ENCODE measurements at places on chromosomes 6 and 20.
A peak's percentile ranks its signal among the peaks of the same experiment; 100 is the strongest.

DNA sequence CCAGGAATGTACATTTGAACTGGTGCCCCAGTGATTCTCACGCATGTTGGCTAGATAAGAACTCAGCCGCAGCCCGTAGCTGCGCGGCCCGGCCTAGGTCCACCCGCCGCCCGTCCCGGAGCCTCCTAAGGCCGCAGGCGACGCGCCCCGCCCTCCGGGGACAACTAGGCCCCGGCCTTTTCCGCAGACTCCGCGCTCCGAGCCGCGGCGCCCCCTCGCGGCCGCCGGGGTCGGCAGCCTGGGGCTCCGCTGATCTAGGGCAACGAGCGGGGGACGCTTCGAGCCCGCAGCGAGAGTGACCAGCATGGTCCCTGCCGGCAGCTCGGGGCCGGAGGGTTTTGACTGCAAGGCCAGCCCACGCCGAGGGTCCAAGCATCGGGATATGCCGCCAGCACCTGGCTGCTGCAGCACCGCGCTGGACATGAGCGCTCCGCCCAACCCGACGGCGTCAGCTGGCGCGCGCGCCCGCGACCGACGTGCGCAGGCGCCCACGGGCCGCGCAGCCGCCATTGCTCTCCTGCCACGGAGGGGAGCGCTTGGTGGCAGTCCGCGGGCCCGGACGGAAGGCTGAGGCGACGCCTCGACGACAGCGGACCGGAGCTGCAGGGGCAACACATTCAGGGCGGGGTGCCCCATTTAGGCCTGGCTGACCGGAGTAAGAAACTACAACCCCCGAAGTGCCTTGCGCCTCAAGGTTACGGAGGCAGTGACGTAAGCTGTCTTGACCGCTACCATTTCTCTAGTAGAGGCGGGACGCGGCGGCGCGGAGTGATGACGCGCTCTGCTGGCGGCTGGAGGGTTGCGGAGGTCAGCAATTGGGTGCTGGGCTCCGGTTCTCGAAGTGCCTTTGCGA, at the start of gene AP5S1:
AP5S1 (plus strand) TSS at position 500 of the 853 bp plus-strand sequence. CDS start 1,571 bp downstream, outside the sequence.
- DNase-seq, result peak; percentile 97

DNA sequence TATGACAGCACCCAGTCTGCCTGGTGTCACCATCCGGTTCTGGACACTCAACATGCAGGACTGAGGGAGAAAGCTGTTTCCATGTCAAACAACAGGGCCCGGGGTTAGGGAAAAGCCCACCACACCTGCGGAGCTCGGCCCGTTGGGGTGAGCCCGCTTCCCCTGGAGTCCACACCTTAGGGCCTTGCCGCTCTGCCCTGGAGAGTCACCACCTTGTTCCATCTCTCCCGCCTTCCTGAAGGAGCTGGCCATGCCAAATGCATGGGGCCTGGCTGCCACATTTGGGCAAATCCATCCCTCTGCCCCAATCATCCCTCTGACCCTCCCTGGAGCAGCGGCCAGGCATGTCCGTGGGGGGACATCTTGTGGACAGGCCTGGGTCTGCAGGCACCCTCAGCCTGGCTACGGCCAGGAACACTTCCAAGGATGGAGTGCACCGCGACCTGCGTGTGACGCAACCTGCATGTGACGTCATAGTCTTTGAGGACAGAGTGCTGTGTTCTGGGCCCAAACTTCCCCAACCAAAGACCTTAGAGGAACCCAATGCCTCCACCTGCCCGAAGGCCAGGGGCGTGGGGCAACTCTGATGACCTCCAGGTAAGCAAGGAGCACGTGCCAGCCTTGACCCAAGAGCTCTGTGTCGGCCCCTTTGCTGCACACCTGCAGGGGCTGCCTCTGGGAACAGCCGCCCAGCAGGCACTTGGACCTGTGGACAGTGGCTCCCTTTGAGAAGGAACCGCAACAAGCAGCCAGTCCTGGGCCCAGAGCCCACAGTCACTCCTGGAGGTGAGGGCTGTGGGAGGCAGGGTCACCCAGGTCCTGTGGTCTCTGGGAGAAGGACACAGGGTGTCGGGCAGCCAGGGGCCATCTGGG, 1.7 kb downstream of the CABLES2 start:
- peak; percentile 56 for DNase-seq

GRCh38 chr6:32177183-32177787, 920 bp upstream of the RNF5 start:
- peak; percentile 38 for DNase-seq

- no peak for DNase-seq
Measured at GRCh38 chr20:13928901-13929300, 61.5 kb downstream of the SEL1L2 start.

GRCh38 chr6:61592238-61592637, 693.8 kb downstream of the KHDRBS2 start:
- no peak for DNase-seq

DNA sequence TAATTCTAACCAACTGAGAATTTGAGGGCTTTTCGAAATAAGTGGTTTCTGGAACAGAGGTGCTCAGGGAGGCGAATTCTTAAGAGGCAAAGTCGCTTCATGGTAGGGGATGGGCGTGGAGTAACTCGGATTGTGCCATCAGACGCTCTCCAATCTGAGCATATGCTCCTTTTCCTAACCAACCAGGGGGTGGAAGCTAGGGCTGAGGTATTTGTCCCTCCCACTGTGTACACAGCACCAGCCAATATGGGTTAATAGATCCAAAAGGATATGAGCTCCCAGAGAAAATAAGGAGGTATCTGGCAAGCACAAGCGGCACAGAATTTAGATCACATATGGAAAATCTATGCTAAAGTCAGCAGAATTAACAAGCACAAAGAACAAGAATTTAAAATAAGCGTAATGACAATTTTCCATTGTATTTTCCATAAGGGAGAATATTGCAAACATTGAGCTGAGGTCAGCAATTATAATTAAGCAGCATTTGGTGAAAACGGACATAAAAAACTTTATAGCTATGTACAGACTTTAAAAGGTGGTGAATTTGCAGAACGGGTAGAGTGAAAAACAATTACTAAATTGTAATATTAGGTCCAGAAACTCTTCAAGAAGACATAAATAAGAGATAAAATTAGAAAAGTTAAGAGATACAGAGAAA, 55.0 kb upstream of the PHACTR1 start:
- no peak for DNase-seq

GRCh38 chr6:81613606-81614005, 138.9 kb downstream of the TENT5A start:
- peak; percentile 50 for DNase-seq

GRCh38 chr20:58646703-58647102, 4.4 kb upstream of the STX16 start:
- no peak for DNase-seq

DNA sequence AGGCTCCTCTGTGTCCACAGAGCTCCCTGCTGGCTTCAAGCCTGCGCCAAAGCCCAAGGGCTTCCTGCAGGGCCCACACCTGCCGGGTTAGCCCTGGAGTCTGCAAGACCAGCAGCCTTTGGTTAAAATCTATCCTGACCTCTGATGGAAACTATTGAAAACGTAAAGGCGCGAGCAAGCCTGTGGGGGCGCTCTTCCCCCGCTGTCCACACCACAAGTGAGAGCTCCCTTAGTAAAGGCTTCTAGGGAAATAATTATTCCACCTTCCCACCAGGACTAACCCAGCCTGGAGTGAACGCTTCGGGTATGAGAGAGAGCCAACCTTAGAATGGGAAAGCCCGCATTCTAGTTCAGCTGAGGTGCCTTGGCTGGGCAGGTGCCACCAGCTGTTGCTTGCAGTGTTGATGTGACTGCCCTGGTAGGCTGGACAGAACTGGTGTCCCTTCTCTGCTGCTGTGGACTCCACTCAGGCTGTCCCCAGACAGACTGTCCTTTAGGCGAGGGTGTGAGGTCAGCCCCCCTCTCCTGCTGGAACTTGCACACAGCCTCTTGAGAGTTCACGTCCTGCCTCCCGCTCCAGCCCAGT, 68.7 kb downstream of the SYTL3 start:
- peak; percentile 62 for DNase-seq

GRCh38 chr6:48078120-48078519, 32.9 kb downstream of the PTCHD4 start:
- DNase-seq, result no peak

DNA sequence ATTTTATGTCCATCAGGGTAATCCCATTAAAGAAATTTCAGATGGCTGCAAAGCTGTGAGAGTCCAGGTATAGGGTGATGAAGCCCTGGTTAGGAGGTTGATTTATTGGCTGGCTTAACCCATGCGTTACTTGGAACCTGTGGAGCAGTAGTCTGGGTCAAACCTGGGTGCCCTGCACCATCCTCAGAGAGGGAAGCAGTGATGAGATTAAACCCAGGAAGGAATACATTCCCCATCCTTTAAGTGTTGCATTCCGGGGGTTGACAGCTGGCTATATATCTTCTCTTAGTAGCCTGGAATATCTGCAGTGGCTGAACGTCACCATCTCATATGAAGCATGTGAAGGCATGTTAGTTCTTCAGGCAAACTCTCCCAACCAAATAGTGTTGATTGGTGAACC, 44.9 kb upstream of the JAG1 start:
- no peak for DNase-seq

- DNase-seq, result peak; percentile 83
Measured at GRCh38 chr20:14055127-14055742, 59.9 kb downstream of the MACROD2 start.

GRCh38 chr6:158548418-158549161, 11.3 kb upstream of the TMEM181 start:
- DNase-seq, result no peak

DNA sequence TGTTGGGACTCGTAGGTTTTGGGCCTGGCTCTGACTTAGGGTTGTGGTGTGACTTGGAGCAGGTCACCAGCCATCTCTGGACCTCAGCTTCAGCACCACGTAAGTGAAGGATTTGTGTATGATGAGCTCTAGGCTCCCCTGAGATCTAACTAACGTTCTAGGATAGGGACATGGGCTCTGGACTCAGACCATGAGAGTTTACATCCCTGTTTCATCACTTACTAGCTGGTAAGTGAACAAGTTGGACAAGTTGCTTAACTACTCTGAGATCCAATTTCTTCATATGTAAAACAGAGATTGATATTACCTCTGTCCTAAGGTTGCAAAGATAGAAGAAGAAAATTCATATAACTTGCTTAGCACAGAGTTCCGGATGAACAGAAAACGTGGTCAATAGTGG, 20.3 kb upstream of the PNPLA1 start:
- DNase-seq, result no peak

GRCh38 chr6:118706702-118707101, 55.3 kb upstream of the CEP85L start:
- no peak for DNase-seq

- DNase-seq, result no peak
Measured at GRCh38 chr6:47851091-47851490, 69.3 kb downstream of the OPN5 start.

DNA sequence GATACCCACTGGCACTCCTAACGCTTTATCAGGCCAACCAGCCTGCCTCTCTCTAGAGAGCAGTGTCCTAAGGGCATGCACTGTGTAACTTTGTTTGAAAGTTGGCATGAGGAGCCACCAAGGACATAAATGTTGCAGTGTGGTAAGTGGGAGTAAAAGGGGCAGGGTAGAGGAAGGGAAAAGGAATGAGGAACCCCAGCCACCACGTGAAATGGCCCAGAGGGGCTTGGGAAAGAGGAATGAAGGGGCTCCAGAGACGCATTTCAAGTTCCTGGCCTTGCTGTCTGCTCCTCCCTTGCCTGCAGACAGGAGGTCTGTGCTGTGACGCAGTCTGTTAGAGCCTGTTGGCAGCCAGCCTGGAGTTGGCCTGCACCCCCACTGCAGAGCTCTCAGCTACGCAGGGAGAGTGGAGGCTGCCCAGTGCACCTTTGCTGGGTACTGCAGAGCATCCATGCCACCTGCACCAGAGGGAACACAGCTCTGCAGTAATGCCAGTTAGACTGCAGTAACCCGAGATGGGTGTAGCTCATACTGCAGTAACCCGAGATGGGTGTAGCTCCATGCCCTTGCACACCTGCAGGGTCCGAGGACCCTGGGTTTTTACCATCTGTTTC, 86.8 kb upstream of the SNAP25 start:
- peak; percentile 33 for DNase-seq

DNA sequence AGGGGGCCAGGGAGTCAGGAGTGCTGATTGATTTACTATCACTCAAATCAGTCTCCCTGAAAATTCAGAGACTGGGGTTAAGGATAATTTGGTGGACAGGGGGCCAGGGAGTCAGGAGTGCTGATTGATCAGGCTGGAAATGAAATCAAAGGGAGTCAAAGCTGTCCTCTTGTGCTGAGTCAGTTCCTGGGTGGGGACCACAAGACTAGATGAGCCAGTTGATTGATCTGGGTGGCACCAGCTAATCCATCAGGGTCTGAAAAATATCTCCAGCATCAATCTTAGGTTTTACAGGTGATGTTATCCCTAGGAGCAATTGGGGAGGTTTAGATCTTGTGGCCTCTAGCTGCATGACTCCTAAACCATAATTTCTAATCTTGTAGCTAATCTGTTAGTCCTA, 6.1 kb upstream of the AFG1L start:
- no peak for DNase-seq

GRCh38 chr6:168264593-168265335, 54.8 kb downstream of the DACT2 start:
- no peak for DNase-seq

DNA sequence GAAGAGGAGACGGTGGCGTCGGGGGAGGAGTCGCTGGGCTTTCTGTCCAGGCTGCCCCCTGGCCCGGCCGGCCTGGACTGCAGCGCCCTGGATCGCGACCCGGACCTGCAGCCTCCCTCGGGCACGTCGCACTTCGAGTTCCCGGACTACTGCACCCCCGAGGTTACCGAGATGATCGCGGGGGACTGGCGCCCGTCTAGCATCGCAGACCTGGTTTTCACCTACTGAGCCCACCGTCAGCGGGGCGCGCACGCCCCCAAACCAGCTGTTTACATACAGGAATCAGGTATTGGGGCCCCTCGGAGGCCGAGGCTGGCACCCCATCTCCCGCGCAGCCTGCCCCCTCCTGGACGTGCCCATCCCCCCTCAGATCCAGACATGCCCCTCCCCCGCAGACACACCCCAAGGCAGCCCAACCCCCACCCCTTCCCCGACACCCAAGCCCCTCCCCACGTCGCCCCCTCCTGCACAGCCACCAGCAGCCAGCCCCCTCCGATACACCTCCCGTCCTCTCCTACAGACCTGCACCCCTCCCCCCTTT, 1.4 kb downstream of the SOX12 start:
- DNase-seq, result peak; percentile 26

DNA sequence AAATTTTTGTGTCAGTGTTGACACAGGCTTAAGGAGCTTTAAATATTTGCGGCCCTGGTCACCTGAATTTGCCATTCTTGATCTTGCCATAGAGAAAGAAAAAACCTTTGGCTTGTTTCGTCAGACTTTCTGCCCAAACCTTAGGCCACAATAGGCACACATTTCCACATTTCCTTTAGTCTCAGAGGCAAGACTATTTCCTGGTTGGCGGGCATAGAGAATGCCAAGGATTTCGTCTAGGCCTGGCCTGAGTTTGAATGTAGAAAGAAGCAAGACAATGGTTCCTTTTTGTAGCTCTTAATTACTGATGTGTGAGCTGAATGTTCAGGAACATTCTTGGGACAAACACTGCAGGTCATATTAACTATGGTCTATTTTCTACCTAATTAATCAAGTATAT, 108.1 kb downstream of the TRMT11 start:
- no peak for DNase-seq

DNA sequence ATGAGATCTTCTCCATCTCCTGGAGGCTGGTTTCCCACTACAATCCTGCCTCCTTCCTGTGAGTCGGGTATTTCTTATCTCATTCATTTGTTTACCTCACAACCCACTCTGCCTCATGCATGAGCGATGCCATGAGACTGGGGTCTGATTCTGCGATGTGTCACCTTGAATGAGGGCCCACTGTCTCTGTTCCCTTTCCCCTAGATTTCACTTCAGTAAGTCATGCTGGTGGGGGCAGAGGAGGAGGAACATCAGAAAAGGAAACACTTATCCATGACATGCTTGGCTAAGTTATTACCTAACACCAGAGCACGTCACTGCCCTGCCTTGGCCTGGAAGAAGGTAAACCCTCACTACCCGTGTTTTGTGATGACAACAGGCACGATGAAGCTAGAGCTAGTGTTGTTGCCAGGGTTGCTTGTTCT, 337.4 kb upstream of the PRDM1 start:
- no peak for DNase-seq

Data from SK-MEL-5 (cell line).